ENCODE measurements at places on chromosomes 4 and X.

GRCh38 chr4:84857296-84857695 is 109.2 kb downstream of the WDFY3 start:
- no peak for DNase-seq

GRCh38 chr4:48692897-48693296 is 87.2 kb downstream of the FRYL start:
- DNase-seq: no peak

DNA sequence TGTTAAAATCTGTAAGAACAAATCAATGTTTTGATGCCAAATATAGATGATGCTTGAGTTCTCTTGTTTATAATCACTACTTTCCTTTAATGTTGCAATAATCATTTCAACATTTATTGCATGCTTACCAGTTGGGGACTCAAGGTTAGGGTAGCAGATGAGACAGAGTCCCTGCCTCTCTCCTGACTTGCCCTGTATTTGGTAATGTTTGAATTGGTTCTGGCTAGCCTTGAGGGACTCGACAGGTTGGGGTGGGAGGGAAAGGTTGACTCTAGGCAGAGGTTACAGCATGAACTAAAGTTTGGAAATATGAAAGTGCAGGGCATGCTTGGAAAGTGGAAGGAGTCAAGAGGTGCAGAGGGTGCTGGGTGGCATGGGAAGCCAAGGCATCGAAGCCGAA is 2.0 kb downstream of the SEC24B start:
- DNase-seq: no peak

- no peak for DNase-seq
These were observed 24.7 kb upstream of the PBDC1 start for GRCh38 chrX:76148041-76148665.

- DNase-seq: no peak
These were observed 84.5 kb upstream of the DKK2 start for GRCh38 chr4:107120661-107121060.

DNA sequence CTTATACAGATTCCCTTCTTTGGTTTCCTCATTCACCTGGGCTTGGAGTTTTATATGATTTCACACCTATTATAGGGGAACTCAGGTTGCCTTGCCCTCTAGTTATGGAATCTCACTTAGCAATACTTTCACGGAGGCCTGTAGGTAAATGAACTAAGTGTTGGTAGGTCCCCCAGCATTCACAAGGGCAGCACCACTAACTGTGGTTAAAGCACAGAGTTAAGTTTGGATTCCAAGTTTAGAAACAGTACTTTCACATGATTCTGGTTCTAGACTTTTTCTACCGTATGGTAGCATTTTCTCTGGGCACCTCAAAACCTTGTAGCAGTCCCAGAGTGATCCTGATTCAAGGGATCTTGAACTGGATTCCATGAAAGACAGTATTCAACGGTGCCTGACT is 46.4 kb downstream of the SH2D1A start:
- no peak for DNase-seq

- DNase-seq: no peak
These were observed 336.8 kb upstream of the PPARGC1A start for GRCh38 chr4:24226667-24227066.

GRCh38 chr4:36337665-36338185 is 56.3 kb downstream of the DTHD1 start:
- DNase-seq: no peak

- DNase-seq: no peak
These were observed 20.8 kb downstream of the ABHD18 start for GRCh38 chr4:127985989-127986388.

DNA sequence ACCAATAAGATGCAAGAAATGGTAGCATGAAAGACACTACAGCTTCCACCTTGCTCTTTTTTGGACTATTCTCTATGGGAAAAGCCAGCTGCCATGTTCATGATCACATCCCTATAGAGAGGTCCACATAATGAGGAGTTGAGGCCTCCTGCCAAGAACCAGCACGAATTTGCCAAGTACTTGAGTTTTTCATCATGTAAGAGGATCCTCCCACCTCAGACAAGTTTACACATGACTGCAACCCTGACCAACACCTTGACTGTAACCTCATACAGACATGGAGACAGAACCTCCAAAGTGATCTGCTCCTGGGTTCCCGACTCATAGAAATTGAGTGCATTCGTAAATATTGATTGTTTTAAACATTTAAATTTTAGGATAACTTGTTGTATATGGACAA is 135.2 kb upstream of the TSPAN5 start:
- DNase-seq: no peak

DNA sequence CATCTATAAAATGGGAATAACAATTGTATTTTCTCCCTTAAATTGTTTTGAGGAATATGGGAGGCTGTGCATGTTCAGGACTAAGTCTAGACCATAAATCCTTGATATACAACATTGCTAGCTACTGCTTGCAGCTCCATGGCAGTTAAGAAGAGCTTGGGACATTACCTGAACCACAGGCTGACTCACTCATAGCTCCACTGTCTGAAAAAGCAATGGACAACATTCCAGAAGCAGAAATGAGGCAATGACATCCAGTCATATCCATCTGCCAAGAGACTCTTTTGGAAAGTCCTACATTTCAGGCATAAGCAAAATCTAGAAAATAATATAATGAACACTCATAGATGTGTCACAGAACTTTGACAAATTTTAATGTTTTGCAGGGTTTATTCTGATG is 167.3 kb upstream of the LEF1 start:
- no peak for DNase-seq

- no peak for DNase-seq
These were observed 24.2 kb upstream of the DCAF8L2 start for GRCh38 chrX:27565992-27566391.

DNA sequence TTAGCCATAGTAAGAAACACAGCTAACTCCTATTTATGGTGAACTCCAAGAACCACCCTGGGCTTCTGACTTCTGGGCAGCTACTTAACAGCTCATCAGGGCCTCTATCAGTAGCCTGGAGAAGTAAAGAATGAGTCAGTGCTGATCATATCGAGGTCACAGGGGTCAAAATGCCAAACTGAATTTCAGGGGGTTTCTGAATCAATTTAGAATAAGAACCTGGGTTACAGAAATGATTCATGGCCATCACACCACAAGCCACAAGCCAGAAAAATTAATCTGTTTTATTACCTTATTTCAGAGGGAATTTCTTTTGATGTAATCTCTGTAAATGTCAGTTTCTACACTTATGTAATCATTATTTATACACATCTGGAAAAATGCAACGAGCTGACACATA is 64.4 kb downstream of the CHST7 start:
- no peak for DNase-seq

- DNase-seq: no peak
These were observed 54.7 kb upstream of the LAS1L start for GRCh38 chrX:65589304-65589703.

- DNase-seq: no peak
These were observed 81.4 kb upstream of the TRIM2 start for GRCh38 chr4:153122855-153123254.

DNA sequence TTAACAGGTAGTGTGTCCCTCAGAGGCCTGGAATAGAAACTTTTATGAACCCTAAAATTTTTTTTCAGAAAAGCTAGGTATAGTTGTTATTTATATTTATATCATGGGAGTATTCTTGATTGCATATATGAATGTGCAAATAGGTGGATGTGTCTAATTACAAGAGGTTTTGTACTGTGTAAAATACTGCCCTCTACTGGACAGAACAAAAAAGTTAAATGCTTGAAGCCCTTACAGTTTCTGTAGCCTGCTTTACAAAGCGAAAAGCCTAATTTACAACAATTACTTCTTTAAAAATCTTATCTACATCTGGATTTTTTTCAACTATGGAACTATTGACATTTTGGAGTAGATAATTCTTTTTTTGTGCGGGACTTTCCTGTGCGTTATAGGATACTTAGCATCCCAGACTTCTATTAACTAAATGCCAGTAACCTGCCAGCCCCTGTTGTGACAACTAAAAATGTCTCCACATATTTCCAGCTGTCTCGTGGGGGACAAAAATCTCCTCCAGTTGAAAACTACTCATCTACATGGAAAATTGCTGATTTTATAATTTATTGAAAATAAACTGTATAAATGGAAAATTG is 35.1 kb downstream of the ENPEP start:
- no peak for DNase-seq

DNA sequence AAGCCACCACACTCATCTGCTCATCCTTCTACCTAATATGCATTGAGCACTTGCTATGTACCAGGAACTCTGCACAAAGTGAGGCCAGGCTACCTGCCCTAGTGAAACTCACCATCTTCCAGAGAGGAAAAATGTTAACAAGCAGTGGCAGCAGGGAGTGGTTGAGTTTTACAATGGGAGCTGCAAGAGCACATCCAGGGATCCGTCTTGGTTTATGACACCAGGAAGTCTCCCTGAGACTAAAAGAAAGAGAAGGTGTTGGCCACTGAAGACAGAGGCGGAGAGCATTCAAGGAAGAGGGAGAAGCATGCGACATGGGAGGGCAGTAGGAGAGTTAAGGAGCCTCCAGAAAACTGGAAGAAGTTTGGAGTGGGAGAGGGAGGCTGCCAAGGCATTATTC is 178.1 kb upstream of the CPEB2 start:
- no peak for DNase-seq

DNA sequence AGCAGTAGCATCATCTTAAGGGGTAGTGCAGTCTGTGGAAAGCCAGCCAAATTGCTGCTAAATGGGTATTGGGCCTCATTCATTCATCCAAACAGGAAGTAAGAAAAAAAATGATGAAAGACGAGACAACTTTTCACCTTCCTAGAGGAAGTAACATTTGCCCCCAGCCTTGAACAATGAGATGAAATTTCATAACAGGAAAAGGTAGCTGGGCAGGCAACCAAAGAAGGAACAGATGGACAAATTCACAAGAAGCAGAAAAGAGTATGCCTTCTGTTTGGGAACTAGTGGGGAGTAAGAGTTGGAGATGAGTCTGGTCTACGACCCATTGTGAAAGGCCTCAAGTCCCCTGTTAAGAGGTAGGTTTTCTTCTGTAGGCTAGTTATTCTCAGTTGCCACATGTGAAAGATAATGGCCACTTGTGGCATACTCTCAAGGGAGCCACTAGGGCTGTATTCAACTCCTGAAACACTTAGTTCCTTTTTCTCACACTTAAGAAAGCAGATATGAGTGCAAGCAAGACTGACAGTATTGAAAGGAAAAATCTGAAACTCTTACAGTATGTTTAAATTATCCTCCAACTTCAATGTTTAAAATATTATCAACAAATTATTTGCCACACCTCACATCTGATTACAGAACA is 190.4 kb downstream of the AR start:
- DNase-seq: no peak

- no peak for DNase-seq
These were observed 195.8 kb downstream of the CLCN4 start for GRCh38 chrX:10352536-10352935.

- DNase-seq: no peak
These were observed 40.0 kb downstream of the CRLF2 start for GRCh38 chrX:1172496-1172895.

- no peak for DNase-seq
These were observed 123.8 kb upstream of the TEX13D start for GRCh38 chrX:124208660-124209059.

DNA sequence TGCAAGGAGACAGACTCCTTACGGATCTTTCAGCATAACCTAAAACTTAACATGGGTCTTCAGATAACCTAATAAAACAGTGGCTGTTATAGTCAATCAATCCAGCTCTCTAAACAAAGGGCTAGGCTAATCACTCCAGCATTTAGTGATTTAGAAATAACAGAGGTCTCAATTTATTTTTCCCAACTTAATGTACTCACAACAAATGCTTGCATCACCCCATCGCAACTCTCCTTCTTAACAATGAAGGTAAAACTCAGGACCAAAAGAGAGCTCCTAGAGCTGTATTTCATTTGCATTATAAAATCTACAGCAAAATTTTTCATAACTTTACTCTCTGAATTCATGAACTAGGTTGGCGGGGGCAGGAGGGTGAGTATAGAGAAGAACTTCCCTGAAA is 1.1 kb downstream of the LIN54 start:
- DNase-seq: no peak

GRCh38 chrX:76555816-76556215 is 128.3 kb downstream of the MAGEE1 start:
- DNase-seq: no peak

GRCh38 chr4:76782837-76783236 is 115.1 kb downstream of the SOWAHB start:
- no peak for DNase-seq

DNA sequence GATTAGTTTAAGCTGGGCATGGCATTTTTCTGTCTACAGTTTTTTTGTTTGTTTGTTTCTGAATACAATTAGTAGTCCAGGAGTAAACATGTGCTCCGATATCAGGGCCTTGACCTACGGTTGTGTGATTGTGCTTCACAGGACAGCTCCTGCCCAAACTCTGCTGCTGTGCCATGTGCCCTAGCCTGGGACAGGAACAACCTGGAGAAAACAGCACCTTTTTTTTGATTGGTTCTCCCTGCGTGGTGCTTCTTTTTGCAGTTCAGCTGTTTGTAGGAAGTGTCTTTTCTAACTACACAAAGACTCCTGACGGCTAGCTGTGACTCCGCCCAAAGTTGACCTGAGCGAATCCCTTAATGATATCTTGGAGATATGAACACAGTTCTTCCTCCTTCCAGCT is 158.8 kb downstream of the ATP10D start:
- DNase-seq: no peak

- no peak for DNase-seq
These were observed 88.0 kb downstream of the NAA11 start for GRCh38 chr4:79237851-79238250.

DNA sequence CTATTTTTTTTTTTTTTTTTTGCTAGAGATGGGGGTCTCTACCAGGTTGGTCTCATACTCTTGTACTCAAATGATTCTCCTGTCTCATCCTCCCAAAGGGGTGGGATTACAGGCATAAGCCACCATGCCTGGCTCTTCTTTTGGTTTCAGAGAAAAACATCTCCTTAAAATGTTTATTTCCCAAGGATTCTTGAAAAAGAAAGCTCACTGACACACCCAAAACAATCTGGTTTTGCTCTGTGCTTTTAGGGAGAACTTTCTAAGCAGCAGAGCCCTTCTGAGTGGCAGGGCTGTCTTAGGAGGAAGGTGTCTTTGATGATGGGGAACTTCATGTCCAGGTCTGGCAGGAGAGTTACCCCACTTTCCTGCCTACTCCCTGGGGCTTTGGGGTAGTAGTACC is 1.2 kb downstream of the SOD3 start:
- no peak for DNase-seq

- no peak for DNase-seq
These were observed 165.5 kb downstream of the KLF8 start for GRCh38 chrX:56397636-56398035.

GRCh38 chr4:127698789-127699200 is 31.4 kb upstream of the SLC25A31 start:
- no peak for DNase-seq

- no peak for DNase-seq
These were observed 344.9 kb downstream of the BCOR start for GRCh38 chrX:39752815-39753214.
